ENCODE measurements at places on chromosomes 1 and 21.

DNA sequence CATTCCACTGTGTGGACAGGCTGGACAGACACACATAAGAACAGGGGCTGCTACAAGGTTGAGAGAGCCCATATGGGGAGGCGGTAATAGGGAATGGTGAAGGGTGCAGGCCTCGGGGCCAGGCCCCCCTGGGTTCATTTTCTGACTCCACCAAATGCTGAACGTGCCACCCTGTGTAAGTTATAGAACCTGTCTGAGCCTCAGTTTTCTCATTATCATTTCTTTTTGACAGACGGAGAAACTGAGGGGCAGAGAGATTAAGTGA is 569.5 kb downstream of the PTPRU start:
- no peak for DNase-seq

GRCh38 chr1:118988186-118989005 is at the start of gene TBX15:
Gene TBX15 (minus strand): TSS chr1:118988343. CDS start chr1:118987795, 548 bp downstream.
- no peak for DNase-seq

DNA sequence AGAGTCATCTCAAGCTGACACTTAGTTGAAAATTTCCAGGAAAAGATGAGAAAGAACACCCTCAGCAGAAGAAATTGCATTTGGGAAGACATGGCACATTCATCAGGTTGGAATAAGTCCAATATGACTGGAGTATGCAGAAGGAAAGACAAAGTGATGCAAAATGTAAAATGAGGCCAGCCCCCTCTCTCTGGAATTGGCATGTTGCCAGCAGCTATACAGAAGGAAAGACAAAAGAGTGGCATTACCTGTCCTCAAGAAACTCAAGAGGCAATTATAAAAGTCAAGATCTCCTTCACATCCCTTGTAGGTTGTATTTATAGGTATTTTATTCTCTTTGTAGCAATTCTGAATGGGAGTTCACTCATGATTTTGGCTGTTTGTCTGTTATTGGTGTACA is 426.3 kb downstream of the AGBL4 start:
- DNase-seq = no peak

DNA sequence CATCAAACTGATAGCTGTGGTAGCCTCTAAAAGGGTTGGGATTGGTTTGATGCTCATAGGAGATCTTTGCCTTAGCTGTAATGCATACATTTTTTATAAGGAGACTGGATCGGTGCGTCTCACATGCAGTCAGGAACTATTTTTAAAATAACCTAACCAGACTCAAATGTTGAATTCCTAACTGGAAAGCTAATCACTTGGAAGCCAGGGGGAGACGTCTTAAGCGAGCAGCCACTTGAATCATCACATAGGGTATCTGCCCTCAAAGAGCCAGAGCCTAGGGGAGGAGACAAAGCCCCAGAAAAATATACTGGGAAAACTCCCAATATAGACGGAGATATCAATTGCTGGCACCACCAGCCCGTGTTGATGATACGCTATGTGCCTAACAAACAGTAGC is 61.7 kb upstream of the PUM1 start:
- DNase-seq = no peak

GRCh38 chr1:154327466-154328317 is 2.4 kb downstream of the ATP8B2 start:
- no peak for DNase-seq

- DNase-seq = no peak
These were observed 45.1 kb downstream of the CAPN8 start for GRCh38 chr1:223620297-223620897.

DNA sequence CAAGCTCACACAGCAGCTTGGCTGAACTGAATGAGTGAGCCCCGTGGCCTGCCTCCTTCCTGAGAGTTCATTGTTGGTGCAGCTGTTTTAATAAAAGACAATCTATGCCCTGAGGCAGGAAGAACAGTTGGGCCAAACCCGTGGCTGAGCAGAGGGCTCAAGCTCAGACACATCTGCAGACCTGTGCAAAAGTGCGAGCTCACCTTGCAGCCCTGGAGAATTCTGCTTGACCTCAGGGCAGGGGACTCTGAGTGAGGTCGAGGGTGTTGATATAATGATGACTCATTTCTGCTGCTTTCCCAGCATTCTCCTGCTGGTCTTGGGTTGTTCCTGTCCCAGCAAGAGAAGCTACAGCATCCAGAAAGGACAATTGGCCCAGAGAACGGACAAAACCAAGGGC is 61.0 kb downstream of the ATP5PO start:
- DNase-seq = no peak

DNA sequence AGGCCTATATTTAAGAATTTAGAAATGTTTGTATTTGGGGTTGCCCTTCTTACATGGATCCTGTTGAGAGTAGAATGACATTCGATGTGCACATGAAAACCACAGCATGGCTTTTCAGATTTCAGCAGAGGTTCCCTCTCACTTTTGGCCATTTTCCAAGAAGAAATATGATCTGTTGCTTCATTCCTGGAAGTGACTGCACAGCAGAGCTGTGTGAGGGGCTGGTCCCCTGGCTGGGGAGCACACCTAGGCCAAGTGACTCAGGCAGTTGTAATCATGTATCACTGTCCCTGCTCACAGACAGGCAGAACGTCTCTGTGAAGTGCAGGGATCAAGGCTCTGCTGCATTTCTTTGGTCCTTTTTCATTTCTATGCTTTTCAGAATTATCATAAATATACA is 32.3 kb downstream of the AGT start:
- no peak for DNase-seq

GRCh38 chr1:231522931-231523642 is 5.4 kb upstream of the TSNAX start:
- DNase-seq = no peak

DNA sequence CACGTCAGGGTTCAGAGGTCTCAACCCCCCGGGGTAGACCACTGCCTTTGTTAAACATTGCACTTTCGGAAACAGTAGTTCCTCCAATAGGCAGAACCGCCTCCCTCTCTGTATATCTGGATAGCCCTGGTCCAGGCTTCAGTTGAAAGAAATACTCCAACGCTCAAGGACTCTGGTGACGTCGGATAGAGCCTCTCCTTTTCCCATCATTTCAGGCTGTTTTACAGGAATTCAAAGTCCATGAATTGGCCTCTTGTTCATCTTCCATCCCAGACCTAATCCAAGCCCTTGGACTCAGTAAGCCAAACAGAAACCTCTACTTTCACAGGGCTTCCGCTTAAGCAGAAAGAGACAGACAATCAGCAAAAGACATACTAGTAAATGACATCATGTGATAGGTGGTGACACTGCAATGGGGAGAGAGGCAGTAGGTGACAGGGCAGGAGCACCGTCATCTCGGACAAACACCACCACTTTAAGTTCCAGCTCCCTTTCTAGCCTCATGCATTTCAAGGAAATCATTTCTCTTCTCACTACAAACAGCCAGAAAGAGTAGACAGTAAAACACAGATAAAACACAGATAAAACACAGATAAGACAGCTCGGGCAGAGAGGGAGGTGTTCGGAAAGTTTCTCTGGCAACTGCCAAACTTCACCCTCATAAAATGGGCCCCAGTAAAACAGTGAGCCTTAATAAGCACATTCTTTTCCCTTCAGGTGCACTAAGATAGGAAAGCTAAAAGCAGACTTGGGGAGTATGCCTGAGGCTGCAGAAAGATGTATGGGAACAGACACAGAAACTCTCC is 2.3 kb upstream of the PLA2G2A start:
- no peak for DNase-seq

- no peak for DNase-seq
These were observed 36.7 kb downstream of the PARP1 start for GRCh38 chr1:226371027-226371694.

DNA sequence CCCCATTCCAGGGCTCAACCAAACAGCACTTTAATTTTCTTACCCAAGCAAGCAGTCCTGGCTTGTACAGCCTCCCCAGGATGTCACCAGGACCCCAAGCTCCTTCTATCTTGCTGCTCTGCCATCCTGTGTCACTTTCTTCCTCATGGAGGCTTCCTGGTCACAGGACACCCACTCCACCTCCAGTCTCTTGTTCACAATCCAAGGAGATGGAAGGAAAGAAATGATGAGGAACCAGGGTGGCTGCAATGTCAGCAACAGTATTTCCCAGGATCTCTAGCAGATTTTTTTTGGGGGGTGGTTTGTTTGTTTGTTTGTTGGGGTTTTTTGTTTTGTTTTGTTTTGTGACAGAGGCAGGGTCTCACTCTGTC is 58.9 kb downstream of the RIPK4 start:
- no peak for DNase-seq

DNA sequence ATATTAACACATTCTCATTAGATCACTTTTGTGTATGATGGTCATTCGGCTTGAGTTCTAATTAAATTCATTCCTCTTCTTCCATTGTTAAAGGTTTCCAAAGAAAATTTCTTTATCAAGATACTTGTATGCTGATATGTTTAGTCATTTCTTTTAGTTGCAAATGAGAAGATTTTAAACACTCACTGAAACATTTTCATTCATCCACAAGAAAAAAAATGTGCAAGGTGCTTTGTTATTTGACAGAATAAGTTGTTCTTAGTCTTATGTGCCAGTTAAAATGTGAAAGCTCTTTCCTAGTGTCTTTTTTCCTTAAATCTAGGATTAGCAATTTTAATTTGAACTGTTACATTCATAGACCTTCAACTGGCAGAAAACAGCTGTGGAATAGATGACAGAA is 727.0 kb upstream of the NEGR1 start:
- no peak for DNase-seq

- no peak for DNase-seq
These were observed 7.2 kb downstream of the ZNF669 start for GRCh38 chr1:247096958-247097357.

DNA sequence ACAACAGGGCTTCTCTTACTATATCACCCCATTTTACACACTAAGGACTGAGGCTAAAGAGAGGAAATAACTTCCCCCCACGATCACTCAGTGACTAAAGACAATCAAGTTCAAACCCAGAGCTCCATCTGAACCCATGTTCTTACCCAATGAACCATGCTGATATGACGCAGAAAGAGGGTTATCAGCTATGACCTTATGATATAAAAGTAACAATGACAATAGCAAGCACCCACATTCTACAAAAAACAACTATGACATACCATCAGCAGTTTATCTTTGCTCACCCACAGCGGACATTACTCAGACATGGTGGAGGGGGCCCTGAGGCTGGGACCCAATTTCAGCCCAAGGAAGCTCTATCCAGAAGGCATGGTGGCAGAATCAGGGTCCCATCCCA is 75.7 kb downstream of the PTPN14 start:
- no peak for DNase-seq

DNA sequence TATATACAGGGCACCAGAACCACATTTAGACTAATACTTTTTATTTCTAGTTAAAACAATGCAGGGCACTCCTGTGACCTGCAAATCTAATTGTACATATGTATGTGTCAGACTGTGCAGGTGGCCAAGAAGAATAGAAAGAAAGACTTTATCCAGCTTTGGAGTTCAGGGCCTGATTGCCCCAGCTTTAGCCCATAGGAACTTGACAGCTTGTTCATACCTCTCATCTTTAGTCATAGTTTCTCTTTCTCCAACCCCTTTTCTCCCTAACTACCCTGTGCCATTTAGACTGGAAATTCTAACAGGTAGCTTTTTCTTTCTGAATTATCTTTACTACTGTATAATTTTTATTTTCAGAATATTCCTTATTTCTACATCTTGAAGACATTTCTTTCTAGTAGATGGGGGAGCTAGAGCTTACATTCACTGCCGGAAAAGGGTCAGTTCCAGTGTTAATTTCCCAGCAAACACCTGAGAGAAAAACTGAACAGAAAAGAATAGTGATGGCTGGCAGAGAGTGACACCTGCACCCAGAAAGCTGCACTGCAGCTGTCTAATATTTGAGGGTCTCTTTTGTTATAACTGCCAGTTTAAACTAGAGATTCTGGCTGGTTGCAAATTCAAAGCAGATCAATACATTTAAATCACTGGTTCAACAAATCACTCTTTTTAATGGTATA is 8.4 kb downstream of the YBX1 start:
- no peak for DNase-seq

GRCh38 chr1:102941366-102941947 is 166.9 kb downstream of the COL11A1 start:
- no peak for DNase-seq
